ENCODE measurements at places on chromosomes 16 and 17. TPM values are rescaled to one million over a fixed set of nuclear protein-coding genes. Genes with fewer than 3 reads are reported as not detected.
A peak's percentile ranks its signal among the peaks of the same experiment; 100 is the strongest.

Gene CA4
- total RNA-seq: not detected

Gene HBM
- not detected for total RNA-seq

Gene KRT31
- total RNA-seq: not detected

Gene SOX9
- total RNA-seq: 0.07 TPM

Gene SLC7A5
- total RNA-seq: 111 TPM

- no peak for DNase-seq
Observed at GRCh38 chr16:53057658-53058057, 2.9 kb downstream of the CHD9 start.

GRCh38 chr16:554640-555365 is 5.4 kb upstream of the PRR35 start:
- DNase-seq: no peak

DNA sequence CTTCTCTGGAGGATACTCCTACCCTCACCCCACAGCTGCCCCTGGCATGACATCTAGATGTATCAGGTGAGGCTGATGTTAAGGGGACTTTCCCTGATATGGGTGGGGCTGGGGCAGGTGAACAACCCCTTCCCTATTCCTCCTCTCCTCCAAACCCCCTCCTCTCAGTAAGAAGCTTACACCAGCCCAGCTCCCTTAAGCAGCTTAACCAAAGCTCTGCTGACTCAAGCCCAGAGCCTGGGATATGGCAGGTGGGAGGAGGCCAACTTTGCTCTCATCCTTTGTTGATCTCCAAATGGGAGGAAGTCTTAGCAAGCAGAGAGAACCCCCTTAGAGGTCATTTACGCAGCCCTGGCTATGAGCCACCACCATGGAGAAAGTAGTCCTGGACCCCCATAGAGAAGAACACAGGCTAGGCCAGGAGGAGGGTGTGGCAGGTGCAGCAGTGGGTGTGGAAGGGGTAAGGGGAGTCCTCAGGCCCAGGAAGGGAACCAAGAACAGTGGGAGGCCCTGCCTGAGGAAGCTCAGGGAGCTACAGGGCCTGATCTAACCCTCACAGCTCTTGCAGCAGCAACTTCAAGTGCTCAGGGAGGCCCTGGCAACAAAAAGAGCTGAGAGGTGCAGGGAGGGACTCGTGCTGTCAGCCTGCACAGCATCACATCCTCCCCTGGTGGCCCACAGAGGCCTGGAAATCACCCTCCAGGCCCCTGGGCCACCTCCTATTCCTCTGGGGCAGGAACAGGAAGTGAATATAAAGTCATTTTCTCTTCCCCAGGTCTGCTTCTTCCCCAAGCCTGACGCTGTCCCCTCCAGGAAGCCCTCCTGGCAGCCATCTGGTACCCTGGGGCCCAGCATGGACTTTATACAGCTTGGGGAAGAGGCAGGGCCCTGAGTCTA is 2.9 kb downstream of the UNC119 start:
- peak; percentile 63 for DNase-seq

GRCh38 chr17:70030371-70030770 is 44.7 kb upstream of the KCNJ16 start:
- DNase-seq: no peak

- DNase-seq: no peak
Observed at GRCh38 chr17:16211590-16211989, 3.7 kb downstream of the NCOR1 start.

- DNase-seq: no peak
Observed at GRCh38 chr17:38458521-38458920, 30.3 kb downstream of the ARHGAP23 start.

DNA sequence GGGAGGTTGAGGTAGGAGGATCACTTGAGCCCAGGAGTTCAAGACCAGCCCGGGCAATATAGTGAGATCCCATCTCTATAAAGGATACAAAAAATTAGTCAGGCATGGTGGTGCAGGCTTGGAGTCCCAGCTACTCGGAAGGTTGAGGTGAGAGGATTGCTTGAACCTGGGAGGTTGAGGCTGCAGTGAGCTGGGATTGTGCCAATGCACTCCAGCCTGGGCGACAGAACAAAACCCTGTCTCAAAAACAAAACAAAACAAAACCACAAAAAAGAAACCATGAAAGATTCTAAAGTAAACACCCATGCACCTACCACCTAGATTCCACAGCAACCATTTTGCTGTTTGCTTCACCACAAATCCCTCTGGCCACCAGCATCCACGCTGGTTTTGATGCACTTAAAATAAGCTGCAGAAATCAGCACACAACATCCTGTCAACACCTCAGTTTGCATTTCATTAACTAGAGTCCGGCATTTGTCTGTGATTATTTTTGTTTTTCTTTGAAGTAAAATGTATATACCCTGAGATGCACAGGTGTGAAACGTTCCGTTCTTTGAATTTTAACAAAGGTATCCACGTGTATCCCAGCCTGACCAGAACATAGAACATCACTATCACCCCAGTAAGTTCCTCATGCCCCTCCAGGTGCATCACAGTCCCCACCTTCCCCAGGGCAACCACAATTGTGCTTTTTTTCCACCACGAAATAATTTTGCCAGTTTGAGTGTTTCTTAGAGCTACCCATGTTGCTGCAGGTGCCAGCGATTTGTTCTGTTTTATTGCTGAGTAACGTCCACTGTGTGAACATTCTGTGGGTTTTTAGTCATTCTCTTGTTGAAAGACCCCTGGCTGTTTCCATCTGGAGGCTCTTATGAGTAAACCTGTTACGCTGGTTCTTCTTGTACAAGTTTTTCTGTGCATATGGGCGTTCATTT is 191.5 kb downstream of the SEC14L1 start:
- DNase-seq: peak; percentile 13

DNA sequence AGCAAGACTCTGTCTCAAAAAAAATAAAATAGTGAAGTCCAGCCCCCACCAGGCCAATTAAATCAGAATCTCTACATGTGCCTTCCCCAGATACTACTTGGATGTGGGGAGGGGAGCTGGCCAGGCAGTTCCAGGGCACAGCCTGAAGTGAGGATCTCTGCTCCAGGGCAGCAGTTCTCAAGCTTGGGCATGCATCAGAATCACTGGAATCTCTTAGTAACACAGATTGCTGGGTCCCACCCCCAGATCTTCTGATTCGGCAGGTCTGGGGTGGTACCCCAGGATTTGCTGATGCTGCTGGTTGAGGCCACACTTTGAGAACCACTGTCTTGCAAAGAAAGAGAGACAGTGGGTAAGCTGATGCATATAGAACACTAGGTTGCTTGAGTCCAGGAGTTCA is 8.3 kb upstream of the CDH5 start:
- DNase-seq: no peak

GRCh38 chr16:23195366-23195978 is 12.9 kb downstream of the SCNN1G start:
- DNase-seq: no peak

DNA sequence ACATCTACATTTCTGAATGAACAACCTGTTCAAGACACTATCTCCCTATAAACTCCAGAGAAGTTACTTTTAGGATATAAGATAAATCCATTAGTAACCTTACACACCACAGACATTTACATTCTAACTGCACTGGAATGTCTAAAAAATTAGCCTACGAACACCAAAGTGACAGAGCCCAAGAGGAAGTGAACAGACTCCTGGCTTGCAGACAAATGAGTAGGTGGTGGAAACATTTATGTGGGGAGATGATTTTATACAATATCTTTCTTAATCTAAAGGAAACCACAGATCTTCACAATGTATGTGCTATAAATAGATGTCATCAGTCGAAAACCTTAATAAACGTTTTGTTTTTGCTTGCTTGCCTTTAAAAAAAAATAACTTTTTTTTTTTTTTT is 18.8 kb downstream of the ZNF652 start:
- DNase-seq: no peak

All from activated B cell treated with CpG ODN at 0.5 μM for 24 hours (primary cell).